ENCODE measurements at places on chromosomes 3 and 15.

- DNase-seq, result no peak
Observed at GRCh38 chr3:40585381-40586016, 60.7 kb downstream of the ZNF621 start.

- no peak for DNase-seq
Observed at GRCh38 chr3:35549690-35550089, 89.6 kb upstream of the ARPP21 start.

DNA sequence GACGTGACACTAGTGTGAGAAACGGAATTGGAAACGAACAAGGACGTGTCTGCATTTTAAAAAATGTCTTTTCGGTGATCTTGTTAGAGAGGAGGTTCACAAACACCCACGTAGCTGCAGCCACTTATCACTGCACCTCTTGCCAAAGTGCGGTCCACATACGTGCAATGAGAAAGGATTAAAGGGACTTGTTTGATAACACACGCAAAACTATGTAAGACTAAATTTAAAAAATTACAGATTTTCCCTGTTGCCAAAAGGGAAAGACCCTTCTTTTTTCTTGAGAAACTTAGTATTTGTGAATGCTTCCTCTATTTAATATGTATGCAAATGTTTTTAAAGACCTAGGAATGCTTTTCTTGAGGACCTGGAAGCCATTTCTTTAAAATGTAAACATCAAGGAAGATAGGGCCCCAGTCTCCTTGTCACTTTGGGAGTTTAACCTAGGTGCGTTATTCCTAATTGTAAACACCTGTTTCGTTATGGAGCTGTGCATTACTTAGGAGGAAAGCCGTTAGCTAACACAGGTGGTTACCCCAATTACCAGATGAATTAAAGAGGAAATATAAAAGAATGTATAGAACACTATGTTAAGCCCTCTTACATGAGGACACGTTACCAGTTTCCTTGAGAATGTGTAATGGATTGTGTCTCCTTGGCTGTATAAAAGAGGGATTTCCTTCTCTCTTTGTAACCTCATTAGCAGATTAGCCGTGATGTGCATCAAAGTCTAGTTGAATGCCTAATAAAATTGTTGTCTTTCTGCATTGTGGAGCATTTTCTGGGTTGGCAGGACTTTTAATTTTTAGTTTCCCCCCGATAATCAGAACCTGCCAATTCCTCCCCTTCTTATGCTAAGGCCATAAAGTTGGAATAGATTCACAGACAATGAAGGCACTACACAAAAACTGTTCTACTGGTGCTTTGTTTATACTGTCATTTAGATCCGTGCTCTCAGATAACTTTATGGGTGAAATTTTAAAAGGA lies 1.0 kb downstream of the LEKR1 start:
- DNase-seq, result no peak

DNA sequence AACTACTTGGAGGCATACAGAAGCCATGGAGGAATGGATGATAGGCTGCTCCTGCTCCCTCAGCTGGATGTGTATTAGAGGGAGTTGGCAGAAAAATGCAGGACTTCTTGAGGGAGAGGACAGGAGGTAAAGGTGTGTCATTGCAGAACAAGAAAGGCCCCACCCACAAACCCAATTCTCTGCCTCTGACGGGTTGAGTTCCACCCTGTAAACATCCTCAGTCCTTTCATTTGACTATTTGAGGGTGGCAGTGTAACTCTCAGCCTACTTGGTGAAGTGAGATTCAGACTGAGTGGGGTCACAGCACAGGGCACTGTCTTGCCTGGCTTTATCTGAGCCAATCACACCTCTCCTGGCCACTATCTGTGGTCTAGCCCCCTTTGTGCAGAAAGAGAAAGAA lies at the start of gene TPRG1:
TSS of gene TPRG1 (plus strand) at position 265 of the 400 bp plus-strand sequence. CDS start 35,414 bp downstream, outside the sequence.
- DNase-seq, result no peak

- no peak for DNase-seq
Observed at GRCh38 chr3:129555616-129556357, 12.8 kb downstream of the H1-8 start.

- no peak for DNase-seq
Observed at GRCh38 chr3:41102053-41102556, 97.2 kb upstream of the CTNNB1 start.

GRCh38 chr15:89034305-89034704 lies 54.0 kb upstream of the ABHD2 start:
- no peak for DNase-seq

GRCh38 chr3:149177122-149177521 lies 44.5 kb downstream of the CP start:
- DNase-seq, result no peak

- DNase-seq, result no peak
Observed at GRCh38 chr15:38461066-38461833, 7.3 kb downstream of the FAM98B start.

DNA sequence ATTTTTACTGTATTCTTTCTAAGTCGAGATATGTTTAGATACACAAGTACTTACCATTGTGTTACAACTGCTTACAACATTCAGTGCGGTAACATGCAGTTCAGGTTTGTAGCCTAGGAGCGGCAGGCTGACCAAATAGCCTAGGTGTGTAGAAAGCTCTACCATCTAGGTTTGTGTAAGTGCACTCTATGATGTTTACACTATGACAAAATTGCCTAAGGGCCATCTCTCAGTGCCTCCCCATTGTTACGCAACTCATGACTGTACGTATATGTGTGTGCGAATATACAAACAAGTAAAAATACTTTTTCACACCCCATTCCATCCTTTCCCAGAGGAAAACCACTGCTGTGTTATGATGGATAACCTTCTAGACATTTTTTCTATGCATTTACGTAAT lies 44.3 kb downstream of the PXYLP1 start:
- no peak for DNase-seq

- no peak for DNase-seq
Observed at GRCh38 chr3:170154084-170154483, 27.4 kb downstream of the PHC3 start.

GRCh38 chr15:100853676-100854440 lies 25.8 kb upstream of the ALDH1A3 start:
- no peak for DNase-seq

GRCh38 chr3:155110996-155111901 lies 31.1 kb downstream of the MME start:
- no peak for DNase-seq

DNA sequence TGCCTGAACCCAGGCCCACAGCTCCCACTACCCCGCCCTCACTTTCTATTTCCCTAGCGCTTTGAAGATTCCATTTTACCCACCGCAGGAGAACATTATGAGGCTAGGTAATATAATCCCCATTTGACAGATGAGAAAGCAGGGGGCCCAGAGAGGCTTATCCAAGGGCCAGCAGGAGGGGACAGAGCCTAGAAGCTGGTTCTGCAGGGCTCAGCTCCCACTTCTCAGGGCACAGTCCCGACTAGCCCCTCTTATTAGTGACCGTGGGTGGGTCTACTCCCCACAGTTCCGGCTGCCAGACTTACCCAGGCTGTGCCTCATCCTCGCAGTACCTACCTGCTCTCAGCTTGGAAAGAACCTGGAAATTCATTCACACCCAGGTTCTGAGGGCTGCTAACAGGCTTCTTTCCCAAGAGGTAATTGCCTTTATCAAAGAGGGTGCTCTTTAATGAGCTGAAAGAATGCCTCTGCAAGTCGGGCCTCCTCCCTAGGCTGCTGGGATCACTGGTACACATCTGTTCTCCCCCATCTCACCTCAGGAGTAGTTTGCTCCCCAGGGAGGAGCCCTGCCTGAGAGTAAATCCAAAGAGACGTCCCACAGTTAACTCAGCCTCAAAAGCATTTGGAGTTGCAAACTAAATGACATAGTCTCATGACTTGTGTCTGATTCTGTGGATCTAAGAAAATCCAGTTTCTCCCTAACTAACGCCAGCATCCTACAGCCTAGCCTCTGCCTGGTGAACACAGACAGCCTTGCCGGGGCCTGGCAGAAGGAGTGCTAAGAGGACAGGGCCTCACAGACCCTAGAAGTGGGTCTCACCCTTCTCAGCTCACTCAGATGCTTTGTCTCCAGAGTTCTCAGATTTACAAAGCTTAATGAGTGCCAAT lies 125.0 kb downstream of the CHSY1 start:
- peak; percentile 56 for DNase-seq

DNA sequence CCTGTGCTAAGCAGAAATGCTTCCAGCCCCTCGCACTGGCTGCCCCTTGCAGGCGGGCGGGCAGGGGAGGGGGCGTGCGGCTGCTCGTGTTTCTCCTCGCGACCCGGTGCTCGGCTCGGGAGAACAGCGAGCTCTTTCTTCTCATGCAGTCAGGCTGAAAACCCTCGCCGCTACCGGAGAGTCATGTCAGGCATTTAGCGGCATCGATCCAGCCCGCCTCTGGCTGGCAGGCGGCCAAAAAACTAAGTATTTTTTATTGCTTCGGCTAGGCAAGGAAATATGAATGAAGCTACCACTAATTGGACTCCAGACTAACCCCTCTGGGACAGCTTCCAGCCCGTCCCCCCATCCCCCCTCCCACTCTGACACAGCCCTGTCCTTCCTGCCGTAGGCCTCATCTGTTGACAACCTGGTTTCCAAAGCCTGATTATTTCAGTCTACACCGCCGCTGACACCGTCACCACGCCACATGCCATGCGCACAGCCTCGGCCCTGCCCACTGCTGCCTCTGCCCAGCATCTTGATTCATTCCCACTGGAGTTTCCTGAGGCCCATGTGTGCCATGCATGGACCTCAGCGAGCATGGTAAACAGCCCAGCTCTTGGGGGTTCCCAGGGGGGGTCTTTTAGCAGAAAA lies 35.3 kb downstream of the TLE3 start:
- peak; percentile 83 for DNase-seq

GRCh38 chr3:33089515-33089914 lies 7.4 kb downstream of the GLB1 start:
- no peak for DNase-seq

- DNase-seq, result peak; percentile 30
Observed at GRCh38 chr3:195870442-195870841, 37.9 kb downstream of the TNK2 start.

GRCh38 chr15:68023307-68024101 lies 30.6 kb upstream of the PIAS1 start:
- no peak for DNase-seq

GRCh38 chr3:141368925-141369794 lies 856 bp downstream of the ZBTB38 start:
- DNase-seq, result no peak

- no peak for DNase-seq
Observed at GRCh38 chr15:25717457-25718168, 145.5 kb downstream of the ATP10A start.

GRCh38 chr3:172846706-172847105 lies 96.2 kb downstream of the ECT2 start:
- no peak for DNase-seq

DNA sequence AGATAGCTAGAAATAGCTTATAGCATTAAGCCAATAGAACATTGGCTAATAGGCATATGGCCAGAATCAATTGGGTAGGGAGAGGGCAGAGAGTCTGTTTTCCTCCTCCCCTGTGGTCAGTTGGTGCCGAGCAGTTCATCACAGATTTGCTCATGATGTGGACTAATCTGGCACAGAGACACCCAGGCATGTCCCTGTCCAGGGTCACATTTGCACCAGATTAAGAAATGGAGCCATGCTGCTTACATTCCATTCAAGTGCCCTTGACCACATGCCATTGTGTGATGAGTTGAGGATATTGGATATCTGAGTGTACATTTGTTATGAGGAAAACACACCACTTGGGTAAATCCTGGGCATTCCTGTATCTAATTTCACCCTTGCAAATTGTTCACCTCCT lies 53.4 kb downstream of the USP13 start:
- DNase-seq, result no peak

- no peak for DNase-seq
Observed at GRCh38 chr3:115825046-115825445, 201.7 kb downstream of the GAP43 start.

- no peak for DNase-seq
Observed at GRCh38 chr3:119944091-119944490, 150.2 kb downstream of the GSK3B start.

DNA sequence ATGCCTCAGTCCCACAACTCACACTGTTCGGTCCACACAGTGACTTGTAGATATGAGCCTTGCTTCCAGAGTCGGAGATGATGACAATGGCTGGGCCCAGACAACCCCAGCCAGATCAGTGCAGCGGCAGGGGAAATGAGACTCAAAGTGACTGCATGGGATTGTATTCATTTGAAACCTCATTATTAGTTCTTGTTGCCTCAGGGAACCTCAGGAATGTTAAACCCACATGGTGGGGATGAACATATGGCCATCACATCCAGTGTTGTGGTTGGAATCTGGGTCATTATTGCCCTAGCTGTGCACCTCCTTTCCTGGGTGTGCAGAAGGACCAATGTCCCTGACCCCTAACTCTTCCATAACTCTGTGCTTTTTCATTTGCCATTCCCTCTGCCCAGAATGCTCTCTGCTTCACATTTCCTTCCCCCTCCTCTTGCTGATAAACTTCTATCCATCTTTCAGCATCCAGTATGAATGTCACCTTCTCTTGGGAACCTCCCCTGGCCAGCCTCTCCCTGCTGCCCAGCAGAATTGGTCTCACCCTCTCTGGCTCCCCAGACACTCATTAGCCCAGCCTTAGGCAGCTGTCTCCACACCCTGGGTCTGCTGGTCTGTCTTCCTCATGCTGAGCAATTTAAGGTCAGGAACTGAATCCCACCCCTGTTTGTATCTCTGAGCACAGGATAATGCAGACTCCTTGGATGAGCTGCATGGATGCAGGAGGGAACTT lies 67.0 kb upstream of the TNFAIP8L3 start:
- no peak for DNase-seq

GRCh38 chr3:186959029-186959624 lies 28.8 kb downstream of the ST6GAL1 start:
- no peak for DNase-seq

GRCh38 chr3:134054231-134054630 lies 24.5 kb upstream of the SLCO2A1 start:
- peak; percentile 55 for DNase-seq

- no peak for DNase-seq
Observed at GRCh38 chr3:126154391-126155279, 25.8 kb downstream of the ALDH1L1 start.

- DNase-seq, result no peak
Observed at GRCh38 chr3:145953316-145953715, 207.7 kb downstream of the PLOD2 start.

DNA sequence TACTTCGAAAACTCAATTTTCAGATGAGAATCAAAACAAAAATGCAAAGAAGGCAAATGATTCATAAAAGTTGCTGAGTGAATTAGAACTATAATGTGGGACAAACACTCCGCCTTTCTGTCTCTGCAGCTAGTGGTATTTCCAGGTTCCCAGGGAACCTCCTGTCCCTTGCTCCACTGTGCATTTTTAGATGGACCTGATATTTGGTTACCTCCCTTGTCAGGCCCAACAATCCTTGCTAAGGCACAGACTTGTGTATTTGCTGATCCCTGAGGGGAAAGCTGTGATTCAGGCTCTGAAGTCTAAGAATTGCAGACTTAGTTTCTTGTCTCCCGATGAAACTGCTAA lies 162.7 kb downstream of the LPP start:
- no peak for DNase-seq

DNA sequence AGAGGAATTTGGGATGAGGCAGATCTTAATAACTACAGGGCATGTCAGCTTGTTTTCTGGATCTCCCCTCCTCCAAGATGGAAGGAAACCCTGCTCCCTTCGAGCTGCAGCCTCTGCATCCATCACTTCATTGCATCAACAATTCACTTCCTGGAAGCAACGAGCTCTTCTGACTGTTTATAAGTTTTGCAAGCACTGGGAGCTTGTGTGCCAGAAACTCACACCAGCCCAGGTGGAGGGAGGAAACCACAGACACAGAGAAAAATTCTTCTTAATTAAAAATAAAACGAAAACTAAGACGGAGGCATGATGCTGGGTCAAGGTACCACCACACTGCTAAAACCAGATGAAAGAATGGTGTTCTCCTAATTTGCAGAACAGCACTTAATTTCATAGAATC lies 10.6 kb downstream of the LRIG1 start:
- DNase-seq, result no peak
